ENCODE measurements at places on chromosomes 6 and 20.

DNA sequence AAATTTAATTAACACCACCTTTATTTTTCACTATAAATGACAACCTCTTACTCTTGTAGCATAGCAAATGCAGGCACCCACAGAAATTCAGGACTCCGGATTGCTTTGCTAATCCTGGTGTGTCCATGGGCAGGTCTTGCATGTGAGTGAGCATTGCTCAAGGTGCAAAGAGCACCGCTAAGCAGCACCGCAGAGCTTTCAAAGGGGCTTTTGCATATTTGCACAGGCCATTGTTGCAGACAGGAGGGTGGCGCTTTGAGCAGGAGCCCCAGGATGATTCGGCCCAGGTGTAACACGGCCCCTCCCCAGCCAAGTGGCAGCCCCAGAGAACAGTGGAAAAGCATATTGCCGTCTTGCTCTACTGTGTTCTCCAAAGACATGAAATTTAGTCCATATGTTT is 293.2 kb downstream of the NRN1 start:
- no peak for DNase-seq

DNA sequence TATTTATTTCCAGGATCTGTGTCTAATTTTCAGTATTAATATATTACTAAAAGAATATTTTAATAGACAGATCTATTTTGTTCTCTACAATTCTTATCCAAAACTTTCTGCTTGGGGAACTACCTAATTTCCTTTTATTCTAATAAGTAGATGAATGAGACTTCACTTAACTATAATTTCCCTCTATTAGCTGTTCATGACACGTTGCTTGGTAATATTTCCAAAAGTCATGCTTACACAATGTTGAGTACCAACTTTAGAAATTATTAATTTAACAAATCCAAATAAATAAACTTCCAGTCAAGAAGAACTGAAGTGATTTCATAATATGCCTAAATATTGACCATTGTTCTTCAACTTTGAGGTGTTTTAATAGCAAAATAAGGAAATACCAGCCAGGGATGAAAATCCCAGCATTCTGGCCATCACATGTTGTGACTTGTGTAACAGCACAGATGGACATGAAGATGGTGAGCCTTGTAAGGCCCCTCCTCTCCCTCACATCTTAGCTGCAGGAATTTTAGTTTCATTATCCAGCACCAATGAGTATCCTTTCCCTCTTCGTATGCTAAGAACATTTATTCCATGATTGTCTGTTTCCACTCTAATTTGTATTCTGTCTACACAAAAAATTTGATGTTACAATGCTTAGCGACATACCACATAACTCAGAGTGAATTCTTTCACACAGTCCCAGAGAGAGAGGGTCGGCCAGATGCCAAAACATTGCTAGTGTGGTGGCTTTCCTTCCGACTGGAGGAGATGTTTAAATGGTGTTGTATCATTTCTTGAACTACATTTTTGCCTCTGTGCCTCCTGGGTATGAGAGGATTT is 137.5 kb downstream of the FOXA2 start:
- no peak for DNase-seq

DNA sequence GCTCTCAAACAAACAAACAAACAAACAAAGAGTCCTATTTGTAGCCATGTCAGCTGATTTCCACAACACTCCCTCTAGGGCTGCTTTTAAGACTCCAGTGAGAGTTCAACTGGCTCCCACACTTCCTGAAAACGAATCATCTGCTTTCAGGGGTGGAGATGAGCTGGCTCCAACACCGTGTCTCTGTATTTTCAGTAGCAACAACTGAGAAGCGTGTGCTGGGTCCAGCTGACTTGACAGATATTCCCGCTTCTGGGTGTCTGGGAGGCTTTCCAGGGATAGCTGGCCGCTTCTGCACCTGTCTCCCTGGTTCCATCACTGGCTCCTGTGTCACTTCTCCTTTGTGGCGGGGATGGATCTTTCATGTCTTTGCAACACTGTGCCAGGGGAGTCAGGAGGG is 272.5 kb upstream of the SOX4 start:
- DNase-seq = no peak

DNA sequence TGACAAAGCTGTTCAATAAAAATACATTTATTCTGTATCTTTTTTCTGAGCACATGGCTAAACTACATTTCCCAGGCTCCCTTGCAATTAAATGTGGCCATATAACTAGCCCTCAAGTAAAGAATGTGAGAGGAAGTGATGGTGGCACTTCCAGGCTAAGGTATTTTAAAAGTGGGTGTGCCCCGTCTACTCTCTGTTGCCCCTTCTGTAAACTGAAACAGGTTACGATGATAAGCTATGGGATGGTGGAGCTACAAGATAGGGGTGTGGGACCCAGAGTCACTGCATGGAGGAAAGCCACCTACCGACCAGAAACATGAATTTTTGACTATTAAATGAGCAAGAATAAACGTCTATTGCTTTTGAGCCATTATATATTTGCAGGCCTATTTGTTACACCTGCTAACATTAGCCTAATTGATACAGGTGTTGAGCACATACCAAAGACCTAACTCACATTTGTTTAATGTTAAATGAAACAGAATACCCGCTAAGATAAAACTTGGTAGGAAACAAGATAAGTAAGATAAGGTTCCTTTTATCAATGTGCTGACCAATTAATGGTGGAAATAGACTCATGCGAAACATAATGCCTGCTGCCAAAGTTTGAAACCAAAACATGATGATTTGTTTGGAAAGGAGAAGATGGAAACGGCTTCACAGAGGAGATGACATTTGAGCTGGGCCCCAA is 3.1 kb downstream of the FYN start:
- peak; percentile 19 for DNase-seq

GRCh38 chr6:96157018-96157565 is 141.3 kb downstream of the FUT9 start:
- DNase-seq = no peak
